ENCODE measurements at places on chromosomes 3 and 15.

GRCh38 chr3:73508330-73508954 lies 116.3 kb downstream of the PDZRN3 start:
- DNase-seq, result peak; percentile 66

GRCh38 chr15:73081321-73081958 lies 29.2 kb downstream of the NEO1 start:
- peak; percentile 51 for DNase-seq

- DNase-seq, result no peak
These were observed 22.8 kb downstream of the CFAP100 start for GRCh38 chr3:126417515-126417914.

DNA sequence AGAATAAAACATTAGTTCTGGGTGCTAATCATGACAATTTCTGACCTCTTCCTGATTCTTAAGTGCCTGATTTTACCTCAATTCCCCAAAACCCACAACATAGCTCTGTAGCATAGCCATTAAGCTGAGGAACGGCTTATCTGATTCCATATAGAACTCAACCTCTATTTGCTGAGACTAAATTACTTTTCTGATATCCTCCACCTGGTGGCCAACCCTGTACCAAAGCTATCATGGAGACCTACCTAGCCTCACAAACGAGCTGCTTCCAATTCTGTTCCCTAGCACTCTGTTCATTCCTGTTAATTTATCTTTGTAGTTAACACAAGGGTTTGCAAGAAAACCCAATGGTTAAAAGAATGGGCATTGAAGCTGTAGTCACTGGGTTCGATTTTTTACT lies 245.2 kb downstream of the PLOD2 start:
- DNase-seq, result no peak

DNA sequence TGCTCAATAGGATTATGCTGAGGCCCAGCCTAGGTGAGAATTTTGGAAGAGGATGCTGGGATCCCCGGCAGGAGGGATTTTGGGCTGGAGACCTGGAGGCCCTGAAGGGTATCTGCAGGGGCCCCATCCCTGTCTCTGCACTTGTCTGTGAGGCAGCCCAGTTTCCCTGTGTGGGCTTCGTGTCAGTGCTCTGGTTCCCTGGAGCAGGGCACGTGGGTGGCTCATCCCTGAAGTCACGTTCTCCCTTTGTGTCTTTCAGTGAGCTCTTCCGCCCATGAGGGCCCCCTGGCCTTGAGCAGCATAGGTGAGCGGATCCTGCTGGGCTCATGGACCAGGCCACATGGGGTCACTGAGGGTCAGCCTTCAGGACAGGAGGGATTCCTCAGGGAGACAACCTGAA lies 217.9 kb downstream of the SNRPN start:
- DNase-seq, result no peak

GRCh38 chr3:72143966-72144717 lies 359.2 kb upstream of the PROK2 start:
- DNase-seq, result no peak

DNA sequence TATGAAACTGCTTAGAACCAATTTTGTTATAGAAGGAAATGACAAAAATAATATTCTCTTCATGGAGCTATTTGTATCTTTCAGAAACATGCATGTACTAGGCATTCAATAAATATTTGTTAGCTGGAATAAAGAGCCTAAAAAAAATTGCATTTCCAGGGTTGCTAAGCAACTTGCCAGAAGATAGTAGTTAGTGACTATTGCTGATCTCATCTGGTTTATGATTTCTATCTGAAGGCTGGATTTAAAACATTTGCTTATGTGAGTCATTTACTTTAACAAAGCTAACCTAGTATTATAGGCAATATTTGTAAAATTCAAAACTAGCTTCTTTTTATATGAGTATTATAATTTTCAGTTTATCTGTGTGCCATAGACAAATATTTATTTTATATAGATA lies 78.3 kb downstream of the NAALADL2 start:
- no peak for DNase-seq

DNA sequence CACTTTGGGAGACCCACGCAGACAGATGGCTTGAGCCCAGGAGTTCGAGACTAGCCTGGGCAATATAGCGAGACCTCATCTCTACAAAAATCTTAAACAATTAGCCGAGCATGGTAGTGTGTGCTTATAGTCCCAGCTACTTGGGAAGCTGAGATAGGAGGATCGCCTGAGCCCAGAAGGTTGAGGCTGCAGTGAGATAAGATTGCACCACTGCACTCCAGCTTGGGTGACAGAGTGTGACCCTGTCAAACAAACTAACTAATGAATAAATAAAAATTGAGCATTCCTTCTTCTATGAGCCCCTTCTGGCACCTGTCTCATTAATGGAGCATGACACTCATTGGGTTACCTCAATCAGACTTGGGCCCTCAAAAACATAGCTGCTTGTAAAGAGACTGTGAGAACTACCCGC lies 7.5 kb downstream of the ZDHHC3 start:
- no peak for DNase-seq

DNA sequence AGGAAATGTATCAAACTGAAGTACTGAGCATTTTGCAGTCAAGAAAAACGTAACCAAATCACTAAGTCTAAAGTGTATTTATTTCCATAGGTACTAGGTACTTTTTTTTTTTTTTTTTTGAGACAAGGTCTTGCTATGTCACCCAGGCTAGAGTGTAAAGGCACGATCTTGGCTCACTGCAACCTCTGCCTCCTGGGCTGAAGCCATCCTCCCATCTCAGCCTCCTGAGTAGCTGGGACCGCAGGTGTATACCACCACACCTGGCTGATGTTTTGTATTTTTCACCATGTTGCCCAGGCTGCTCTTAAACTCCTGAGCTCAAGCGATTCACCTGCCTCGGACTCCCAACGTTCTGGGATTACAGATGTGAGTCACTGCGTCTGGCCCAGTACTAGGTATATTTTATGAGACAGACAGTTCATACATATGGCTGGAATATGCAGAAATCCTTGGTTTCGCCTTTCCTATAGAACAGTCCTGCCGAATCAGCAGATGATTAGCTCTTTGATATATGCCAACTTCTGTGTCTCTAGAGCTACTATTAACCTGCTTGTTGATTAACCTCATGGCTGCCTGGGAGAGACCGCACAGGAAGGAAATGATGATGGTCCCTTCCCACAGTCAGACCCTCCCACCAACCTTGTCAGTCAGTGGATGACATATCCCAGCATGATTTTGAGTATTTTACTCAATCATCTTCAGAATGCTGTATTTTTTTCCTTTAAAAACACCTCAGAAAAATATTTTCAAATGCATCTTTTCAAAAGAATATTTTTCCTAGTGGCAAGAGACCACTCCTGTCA lies 32.3 kb downstream of the TMOD3 start:
- no peak for DNase-seq

DNA sequence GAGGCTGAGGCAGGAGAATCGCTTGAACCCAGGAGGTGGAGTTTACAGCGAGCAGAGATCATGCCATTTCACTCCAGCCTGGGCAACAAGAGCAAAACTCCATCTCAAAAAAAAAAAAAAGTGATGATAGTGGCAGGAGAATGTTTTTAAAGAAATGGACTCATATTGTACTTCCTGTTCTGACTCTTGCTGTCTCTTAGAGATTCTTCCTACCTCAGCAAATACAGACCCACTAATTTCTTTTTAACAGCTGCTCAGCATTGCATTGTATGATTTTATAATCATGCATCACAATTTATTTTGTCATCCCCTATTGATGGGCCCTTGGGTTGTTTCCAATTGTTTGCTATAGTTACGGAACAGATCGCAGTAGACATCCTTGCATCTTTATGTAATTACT lies 8.8 kb upstream of the ANKDD1A start:
- no peak for DNase-seq

- DNase-seq, result no peak
These were observed 94.2 kb downstream of the THRB start for GRCh38 chr3:24400450-24400849.

GRCh38 chr15:38070778-38071177 lies 136.3 kb downstream of the TMCO5A start:
- no peak for DNase-seq

GRCh38 chr3:27345493-27345892 lies 23.7 kb downstream of the NEK10 start:
- peak; percentile 8 for DNase-seq

DNA sequence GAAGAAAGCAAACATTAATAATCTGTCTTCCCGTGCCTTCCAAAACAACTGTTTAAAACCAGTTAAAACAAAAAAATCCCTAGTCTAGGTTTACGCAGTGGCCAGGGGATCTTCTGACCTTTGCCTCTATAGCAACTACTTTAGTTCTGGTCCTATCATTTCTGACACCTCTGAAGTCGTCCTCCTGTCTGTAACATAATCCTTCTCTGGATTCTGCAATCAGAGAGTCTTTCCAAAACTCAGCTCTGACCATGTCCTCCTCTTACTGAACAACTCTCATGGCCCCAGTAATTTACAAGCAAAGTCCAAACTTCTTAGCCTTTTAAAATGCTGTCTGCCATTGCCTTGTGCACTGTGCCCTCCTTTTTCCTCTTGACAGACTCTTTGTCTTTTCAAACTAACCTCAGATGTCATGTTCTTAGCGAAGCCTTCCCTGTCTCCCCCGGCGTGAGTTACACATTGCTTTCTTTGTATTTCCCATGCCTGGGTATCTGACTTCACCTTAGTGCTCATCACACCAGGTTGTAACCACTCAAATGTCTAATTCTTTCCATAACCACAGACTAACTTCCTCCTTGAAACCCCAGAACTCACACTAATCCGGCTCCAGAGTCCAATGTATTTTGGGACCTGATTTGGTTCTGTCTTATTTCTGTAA lies 105.2 kb upstream of the BNIP2 start:
- no peak for DNase-seq

DNA sequence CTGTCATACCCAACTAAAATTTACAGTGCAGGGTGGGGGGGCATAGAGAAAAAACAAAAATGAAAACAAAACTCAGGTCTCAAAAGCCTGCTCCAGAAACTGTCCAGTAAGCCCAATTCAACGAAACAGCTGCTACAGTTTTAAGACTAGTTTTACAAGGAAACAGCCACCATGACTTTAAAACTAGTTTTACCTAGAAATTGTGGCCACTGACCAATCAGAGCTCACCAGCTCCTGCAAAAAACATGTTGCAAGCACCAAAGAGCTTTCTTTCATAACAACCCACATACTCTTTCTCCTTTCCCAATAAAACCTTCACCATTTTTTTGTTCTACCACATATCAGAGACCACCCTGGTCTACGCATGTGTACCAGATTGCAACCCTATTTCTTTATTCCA lies 7.3 kb upstream of the CFAP91 start:
- DNase-seq, result no peak

DNA sequence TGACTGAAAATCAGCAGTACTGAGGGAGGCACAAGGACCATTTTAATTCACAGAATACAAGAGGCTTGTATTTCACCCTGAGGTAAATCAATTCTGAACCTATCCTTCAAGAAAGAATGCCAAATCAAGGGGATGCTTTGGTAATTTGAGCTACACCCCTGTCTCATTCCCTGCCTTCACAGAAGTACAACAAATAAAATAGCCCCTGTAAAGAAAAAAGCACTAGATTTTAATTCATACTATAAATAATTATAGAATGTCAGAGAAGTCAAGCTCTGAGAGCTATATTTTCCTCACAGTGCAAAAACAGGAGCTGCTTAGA lies 249.0 kb downstream of the ISL2 start:
- DNase-seq, result no peak

GRCh38 chr15:93649691-93650235 lies 560.8 kb upstream of the RGMA start:
- DNase-seq, result no peak

DNA sequence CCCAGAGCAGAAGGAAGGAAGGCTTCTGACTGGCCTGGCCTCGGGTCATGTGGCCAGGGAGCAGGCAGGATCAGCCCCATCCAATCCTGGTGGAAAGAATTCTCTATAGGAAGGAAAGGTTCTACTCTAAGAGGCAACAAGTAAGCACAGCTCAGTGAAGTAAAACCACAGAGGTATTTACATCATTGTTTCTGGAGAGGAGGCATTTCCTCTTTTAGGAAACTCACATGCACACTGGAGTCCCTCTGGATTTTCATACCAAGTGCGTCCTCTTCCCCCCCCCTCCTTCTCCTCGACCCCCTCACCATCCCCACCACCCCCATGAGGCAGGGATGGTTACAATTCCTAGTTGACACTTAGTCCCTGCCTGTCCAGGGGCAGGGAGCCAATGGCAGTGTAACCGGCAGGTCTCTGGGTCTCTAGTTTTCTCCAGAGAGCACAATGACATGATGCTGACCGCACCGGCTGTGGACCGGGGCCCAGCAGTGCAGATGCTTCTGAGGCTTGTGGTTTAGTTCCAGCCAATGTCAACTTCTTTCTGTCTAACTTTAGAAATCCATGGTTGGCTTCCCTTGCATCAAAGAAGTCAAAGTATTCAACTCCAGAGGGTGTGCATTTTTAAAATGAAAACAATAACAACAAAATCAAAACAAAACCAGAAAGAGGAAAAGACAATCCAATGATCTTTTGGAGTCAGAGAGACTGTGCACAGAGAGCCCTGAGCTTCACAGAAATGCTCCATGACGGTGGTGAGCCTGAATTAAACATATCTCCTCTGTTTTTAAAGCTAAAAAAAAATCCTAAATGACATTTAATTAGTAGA lies 230.3 kb upstream of the TLE3 start:
- DNase-seq, result no peak

DNA sequence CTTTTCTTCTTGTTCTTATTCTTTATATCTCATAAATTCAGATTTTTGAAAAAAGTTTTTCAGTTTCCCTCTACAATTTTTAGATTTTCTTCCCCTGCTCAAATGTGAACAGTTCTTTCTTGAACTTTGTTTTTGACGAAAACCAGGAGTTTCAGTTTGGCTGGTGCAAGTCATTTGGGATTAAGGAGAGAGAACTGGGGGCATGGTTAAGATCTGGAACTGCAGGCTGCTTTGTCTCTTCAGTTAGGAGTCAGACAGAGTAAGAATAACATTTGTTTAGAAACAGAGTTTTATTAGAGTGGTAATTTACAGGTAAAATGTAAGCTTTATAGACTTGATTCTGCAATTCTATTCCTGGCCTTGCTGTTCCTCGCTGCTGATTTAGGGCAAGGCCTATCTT lies 310.5 kb upstream of the C2CD4B start:
- DNase-seq, result no peak

DNA sequence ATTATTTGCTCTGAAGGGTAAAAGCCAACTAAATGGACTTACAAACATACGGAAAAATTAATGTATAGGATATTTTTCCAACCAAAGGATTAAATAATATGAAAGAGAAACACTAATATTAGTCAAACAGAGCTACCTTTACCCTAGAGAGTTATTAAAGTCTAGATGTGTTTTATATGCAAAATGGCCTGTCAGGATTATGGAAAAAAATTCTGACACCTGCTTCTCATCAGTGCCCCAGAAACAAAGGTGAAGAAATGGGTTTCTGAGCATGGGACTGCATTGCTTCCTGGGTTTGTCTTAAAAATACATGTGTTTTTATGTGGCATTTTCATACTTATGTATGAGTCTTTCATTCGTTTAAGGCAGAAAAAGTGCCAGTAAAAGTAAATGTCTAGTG lies 148.3 kb downstream of the ROBO2 start:
- no peak for DNase-seq

All from NCI-H1417 (cell line).